ENCODE measurements at places on chromosomes 2 and 18. TPM values are rescaled to one million over a fixed set of nuclear protein-coding genes. Genes with fewer than 3 reads are reported as not detected.

The TSPYL6 gene
- total RNA-seq: not detected

The GPR39 gene
- 7.3 TPM for total RNA-seq

The FARSB gene
- 26.7 TPM for total RNA-seq

The GALNT3 gene
- total RNA-seq: 89.5 TPM

All from hair follicular keratinocyte (primary cell).